Stimulated activated CD8-positive, alpha-beta memory T cell treated with anti-CD3 and anti-CD28 coated beads, Interleukin-2, amount 100 ng/mL, for 1 hour (primary cell): ENCODE measurements at places on chromosomes 5 and 9.

DNA sequence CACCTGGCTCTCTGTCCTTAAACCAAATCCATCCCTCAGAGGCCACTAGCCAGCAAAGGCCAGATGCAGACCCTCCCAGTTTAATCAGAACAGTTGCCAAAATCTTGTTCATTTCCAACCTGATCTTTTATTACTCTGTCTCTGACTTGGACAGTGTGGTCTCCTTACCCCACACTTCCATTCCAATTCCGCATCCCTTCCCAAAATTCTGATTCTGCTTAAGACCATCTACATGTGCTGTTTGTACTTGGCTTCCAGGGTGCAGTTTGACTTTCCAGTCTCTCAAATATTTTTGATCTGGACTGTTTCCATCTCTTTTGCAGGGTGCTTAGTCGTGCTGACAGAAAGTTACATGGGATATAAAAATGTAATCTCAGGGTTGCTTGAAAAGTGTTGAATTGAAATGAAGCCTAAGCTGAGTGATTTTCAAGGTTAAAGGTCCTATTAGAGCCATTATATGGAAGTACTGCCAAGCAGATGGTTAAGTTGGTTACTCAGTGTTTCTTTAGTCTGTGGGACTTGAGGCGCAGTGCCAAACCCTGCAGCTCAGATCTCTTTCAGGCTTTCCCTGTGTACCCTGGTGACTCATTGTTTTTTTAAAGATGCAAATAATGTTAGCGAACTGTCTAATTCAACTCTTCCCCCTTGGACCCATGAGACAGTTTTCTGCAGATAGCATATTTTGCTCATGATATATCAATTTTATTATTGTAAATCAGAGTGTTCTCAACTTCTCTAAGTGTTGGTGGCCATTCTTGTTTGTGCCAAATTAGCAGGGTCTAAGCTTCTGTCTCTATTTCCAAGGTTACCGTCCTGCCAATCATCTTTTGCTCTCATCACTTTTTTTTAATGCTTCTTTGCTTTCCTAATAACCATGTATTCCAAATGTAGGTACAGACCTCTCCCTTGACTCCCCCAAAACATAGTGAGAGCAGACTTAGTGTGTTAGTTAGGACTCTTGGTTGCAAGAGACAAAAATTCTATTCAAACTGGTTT is 18.2 kb upstream of the DCP2 start:
- no peak for DNase-seq

- DNase-seq, result no peak
These were observed 1.1 kb upstream of the FGF1 start for GRCh38 chr5:142686968-142687367.

DNA sequence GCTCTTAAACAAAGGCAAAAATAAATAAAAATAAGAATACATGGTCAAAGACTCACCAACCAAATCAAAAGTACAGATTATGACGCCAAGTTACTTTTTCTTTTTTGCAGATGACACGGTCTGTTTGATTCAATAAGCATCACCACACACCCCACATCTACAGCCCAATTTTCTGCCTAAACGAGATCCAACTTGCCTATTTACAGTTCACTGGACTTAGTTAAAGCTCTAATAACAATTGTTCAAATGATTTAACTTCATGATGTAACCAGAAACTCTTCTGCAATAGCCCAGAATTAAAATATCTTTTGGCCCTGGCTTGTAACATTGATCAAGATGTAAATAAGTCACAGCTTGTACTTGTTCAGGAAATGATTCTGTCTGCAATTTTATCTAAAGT is 590.3 kb upstream of the C9orf72 start:
- DNase-seq, result no peak

- DNase-seq, result no peak
These were observed 278.2 kb downstream of the SLIT3 start for GRCh38 chr5:169022718-169023117.

DNA sequence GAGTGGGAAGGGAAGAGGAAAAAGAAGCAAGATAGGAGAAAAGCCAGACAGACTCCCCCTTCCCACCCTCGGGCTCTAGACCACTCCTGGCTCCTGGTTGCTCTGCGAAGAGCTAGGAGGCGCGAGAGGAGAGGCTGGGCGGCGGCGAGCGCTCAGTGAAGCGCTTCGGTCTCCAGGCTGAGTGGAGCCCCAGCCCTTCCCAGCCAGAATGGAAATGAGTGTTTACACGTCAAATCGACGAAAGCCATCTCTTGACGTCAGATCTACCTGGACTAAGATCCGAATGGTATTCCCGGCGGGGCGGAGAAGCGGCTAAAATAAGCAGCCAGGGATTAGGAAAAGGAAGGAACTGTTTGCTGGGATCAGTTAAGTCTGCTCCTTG is at the start of gene PCSK1:
Gene PCSK1, minus strand, starts transcription at position 183 of the 382 bp plus-strand sequence. CDS start 206 bp downstream, outside the sequence.
- no peak for DNase-seq

GRCh38 chr5:142784401-142784955 is 14.3 kb downstream of the ARHGAP26 start:
- DNase-seq, result no peak

DNA sequence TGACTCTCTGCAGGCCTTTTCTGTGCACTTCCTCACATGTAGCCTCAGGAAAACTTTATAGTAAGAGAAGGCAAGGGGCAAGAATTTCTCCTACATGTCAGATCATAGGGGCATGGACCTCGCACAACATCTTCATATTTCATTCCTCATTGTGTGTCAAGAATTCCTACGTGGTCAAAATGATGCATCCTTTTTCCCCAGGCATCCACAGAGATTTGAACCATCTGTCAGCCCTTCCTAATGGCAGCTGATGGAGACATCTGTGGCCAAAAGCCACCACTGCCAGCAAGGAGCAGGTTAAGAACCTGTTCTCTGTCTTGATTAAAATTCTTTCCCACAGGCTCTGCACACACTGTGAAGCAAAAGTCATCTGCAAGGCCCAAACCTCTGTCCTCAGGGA is 42.5 kb downstream of the MFAP3 start:
- no peak for DNase-seq

- DNase-seq, result no peak
These were observed 6.4 kb downstream of the CEMIP2 start for GRCh38 chr9:71761938-71762353.

GRCh38 chr5:149563466-149563865 is 12.2 kb upstream of the CSNK1A1 start:
- no peak for DNase-seq

DNA sequence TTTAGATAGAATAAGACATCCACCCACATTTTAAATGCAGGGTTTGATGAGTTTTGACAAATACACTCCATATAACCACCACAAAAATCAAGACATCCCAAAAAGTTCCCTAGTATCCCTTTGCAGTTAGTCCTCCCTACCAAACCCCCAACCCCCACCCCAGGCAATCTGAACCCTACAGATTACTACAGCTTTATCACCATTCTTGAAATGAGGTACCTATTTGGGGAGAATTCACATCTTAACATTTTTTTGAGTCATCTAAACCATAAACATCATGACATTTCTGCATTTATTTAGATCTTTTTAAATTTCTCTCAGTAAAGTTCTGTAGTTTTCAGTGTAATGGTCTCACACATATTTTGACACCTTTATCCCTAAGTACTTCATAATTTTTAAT is 53.9 kb downstream of the PTBP3 start:
- no peak for DNase-seq

GRCh38 chr5:11289733-11290132 is 528.7 kb upstream of the DAP start:
- no peak for DNase-seq

GRCh38 chr5:62496876-62497275 is 81.7 kb upstream of the LRRC70 start:
- DNase-seq, result no peak

GRCh38 chr5:14331386-14331781 is 188.2 kb downstream of the TRIO start:
- DNase-seq, result no peak

GRCh38 chr9:136678624-136679023 is 8.6 kb downstream of the AGPAT2 start:
- DNase-seq, result no peak

DNA sequence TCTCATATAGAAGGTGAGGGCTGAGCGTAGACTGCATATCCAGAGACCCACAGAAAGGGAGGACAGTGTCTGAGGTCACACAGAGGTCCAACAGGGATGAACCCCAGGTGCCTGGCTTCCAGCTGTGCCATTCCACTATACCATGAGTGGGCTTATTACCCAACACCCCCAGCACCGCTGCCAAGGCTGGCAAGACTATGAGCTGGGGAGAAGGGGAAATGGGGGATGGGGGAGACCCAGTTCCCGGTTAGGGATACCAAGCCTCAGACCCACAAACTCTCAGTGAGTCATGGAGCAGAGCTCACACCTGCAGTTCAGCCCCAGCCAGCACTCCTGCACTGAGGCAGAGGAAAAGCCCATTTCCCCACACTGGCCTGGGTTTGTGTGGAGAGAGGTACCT is 106.4 kb downstream of the PSD2 start:
- no peak for DNase-seq

DNA sequence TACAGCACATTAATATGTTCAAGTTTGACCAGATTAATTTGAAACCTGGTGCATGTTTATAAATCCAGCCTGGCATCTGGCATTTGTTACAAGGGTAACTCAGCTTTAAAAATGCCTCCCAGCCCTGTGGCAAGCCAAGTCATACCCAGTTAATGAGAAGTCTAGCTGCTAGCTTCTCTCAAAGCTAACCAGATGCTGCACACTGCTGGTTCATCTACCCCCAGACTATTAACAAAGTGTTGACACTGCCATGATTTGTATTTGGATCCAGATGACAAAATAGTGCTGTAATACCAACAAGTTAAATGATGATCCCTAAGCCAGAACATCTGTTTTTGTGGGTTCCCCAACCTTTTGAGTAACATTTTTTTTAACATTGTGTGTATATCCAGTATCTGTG is 573.7 kb upstream of the DAB2 start:
- no peak for DNase-seq

DNA sequence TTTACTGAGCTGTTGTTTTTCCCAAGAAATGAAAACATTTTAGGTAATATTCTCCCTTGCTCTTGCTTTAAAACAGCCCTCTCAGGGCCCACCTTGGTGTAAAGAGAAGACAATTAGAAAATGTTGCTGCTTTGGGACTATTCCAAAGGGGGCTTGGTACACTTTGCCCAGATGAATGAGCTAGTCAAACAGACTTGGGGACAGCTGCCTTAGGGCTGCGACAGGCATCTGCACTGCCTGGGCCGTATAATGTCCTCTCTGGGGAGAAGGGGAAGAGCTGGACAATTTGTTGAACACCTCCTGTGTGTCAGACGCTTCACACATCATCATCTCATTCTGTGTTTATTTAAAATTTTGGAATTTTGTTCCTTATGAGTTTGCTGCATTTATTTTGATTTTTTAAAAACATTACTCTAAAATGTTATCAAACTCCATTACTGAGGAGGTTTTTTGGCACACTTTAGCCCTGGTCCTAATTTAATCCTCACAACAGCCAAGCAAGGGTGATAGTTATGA is 28.8 kb downstream of the C5orf58 start:
- DNase-seq, result no peak

- DNase-seq, result no peak
These were observed 176.8 kb upstream of the RASEF start for GRCh38 chr9:83239747-83240146.

DNA sequence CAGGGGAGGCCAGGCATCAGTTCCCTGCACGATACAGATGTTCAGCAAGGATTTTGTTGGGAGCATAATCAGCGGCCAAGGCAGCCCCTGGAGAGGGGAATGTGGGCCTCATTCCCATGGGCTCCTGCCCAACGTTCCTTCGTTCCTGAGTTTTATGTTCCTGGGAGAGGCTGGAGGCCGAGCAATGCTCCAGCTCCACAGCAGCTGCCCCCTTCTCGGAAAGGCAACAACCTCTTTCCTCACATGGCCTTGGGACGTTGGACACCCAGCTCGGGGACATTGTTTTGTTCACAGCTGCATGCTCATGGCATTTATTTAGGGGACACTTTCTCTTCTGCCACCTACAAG is 63.8 kb upstream of the COL15A1 start:
- no peak for DNase-seq

- no peak for DNase-seq
These were observed 17.9 kb downstream of the HMMR start for GRCh38 chr5:163478126-163478981.

- DNase-seq, result no peak
These were observed 24.7 kb upstream of the UBAC1 start for GRCh38 chr9:135985889-135986288.

- no peak for DNase-seq
These were observed 26.4 kb downstream of the SLC6A7 start for GRCh38 chr5:150215979-150216944.

DNA sequence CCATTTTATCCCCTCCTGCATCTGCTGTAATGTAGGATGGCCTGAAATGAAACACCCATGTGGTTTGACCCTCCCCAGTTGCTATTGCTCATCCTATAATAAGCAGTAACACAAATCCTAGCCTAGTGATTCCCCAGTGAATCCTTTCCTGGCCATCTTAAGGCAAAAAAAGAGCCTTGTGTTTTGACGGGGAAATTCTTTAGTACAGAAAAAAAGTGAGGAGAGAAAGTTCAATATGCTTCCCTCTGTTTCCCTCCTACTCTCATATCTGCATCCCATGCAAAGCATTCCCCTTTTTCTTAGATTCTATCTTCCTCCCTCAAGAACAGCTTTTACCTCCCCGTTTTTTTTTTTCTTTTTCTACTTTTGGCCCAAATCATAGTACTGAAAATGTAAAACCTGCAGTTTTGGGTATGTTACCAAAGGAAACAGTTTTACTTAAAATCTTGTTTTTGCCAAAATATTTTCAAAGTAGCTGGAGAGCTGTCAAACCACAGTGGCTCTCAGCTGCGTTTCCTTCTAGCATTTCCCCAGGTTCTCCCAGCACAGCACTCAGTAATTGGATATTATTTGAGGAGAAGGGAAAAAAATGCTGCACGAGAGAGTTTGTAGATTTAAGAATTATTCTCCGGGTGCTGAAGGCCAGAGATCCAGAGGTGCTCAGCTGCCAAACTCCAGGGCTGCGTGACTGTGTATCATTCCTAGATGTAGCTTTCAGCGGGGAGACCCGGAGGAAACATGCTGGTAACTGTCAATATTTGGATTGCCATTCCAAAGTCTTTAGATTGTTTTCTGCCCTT is 321.4 kb downstream of the NPR3 start:
- no peak for DNase-seq

DNA sequence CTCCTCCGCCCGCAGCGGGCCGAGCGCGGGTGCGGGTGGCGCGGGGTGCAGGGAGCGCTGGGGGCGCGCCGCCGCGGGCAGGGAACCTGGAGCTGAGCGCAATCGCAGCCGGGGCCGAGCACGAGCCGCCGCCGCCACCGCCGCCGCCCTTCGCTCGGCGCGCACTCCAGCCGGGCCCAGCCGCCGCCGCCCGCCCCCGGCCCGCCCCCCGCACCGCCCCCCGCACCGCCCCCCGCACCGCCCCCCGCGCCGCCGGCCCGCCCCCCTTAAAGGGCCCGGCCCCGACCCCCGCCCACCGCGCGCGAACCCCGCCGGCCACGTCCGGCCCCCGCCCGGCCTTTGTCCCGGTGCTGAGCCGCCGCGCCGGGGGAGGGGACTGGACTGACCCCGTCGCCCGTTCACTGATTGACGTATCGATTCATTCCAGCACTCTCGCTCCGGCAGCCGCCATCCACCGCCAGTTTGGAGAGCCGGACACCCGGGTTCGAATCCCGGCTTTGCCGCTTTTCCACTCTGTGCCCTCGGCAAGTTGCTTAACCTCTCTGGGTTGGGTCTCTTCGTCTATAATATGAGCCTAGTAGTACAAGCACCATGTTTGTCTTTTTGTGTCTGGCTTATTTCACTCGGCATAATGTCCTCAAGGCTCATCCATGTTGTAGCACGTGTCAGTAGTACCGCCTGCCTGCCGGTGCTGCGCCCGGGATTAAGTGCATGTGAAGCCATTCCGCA is at the start of gene SH3PXD2B:
Gene SH3PXD2B, minus strand, starts transcription at position 168 of the 729 bp plus-strand sequence. CDS start 173 bp downstream, outside the sequence.
- no peak for DNase-seq

GRCh38 chr5:151040211-151040747 is 19.9 kb downstream of the GPX3 start:
- no peak for DNase-seq

GRCh38 chr5:80185095-80185494 is 70.8 kb downstream of the SERINC5 start:
- no peak for DNase-seq
